ENCODE measurements at places on chromosomes 5 and 9.
A peak's percentile ranks its signal among the peaks of the same experiment; 100 is the strongest.

DNA sequence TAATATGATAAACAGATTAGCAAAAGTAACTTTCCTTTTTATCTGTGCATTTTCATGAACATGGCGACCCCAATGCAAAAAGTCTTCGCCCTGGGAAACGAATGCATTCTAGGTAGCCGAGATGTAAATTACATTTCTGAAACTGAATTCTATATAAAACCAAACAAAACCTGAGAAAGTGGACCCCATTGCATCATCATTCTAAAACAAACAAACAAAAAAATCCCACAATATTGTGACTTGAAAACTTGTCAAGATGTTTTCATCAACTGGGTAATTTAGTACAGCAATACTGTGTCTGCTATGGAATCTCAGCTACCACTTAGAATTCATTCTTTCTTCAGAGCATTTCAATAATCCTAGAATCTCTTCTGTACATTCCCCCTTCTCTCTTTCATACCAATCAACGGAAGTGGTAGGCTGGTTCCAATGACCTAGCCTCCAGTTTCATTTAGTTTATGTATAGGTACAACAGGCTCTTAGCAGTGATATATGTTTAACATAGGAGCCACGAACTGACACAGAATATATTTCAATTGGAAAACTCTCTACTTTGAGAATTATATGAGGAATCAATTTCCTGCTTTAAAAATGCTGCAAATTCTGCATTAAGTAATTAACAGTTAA, 85.6 kb downstream of the FBXW11 start:
- DNase-seq, result no peak

DNA sequence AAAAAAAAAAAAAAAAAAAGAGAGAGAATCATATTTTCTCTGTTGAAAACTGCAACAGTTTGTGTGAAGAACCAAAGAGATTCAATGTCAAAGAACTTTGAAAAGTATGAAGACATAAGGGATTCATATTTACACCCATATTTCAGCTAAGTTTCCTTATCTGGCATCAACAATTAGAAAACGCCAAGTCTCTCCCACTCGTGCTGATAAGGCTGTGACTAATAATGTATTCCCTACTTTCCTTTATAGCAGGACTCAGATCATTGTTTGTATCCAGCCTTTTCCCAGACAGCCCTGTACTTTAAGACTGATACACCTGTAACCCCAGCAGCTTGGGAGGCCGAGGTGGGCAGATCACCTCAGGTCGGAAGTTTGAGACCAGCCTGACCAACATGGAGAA, 54.1 kb upstream of the STK32A start:
- no peak for DNase-seq

DNA sequence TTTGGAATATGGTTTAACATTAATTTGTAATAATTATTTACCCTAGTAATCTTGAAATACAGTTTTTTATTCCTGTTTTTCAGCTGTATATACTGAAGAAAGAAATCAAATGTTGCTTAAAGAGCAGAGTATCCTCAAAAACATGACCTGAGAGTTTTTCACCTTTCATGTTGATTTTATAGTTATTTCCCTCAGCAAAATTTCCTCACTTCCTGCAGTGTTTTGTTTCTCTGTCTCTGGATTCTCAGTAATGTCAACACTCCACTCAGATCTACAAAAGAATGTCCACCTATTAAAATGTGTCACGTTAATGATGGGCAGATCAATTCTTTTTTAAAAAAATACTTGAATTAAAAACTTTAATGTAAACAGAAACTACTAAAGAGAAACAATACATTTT, 398.3 kb downstream of the ANXA1 start:
- no peak for DNase-seq

DNA sequence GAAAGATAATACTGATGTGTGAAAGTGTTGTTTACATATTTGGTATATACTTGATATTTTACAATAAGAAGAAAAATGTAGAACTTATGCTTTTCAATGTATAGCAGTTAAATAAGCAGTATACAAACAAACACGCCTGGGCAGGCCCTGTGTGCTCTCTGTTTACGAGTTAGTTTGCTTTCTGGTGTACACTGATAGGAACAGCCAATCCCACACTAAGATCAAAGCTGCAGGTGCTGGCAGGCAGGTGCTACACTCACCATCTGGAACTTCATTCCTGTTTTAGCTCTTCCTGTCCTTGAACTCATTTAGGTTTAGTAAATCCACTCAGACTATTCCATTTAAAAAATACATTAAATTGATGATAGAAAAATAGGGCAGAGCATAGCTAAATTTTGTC, 614.7 kb upstream of the ST8SIA4 start:
- no peak for DNase-seq

DNA sequence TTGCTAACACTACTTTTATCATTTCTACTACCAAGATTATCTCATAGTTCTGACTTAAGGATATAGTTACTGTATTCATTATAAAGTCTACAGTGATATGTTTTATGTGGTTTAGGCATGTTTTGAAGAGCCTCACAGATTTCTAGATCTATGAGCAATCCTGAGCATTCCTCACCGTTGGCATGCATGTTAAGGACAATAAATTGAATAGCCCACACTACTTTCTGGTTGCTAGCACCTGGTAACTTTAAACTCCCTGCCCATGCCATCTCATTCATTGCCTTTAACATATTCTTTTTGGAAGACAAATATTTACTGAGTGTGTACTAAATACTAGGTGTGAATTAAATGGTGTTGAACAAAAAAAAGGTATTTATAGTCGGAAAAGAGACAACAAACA, 868.1 kb upstream of the CDH9 start:
- no peak for DNase-seq

GRCh38 chr5:2776337-2777302, 25.1 kb upstream of the IRX2 start:
- DNase-seq, result no peak

- peak; percentile 0 for DNase-seq
Measured at GRCh38 chr9:17229945-17230560, 95.2 kb downstream of the CNTLN start.

DNA sequence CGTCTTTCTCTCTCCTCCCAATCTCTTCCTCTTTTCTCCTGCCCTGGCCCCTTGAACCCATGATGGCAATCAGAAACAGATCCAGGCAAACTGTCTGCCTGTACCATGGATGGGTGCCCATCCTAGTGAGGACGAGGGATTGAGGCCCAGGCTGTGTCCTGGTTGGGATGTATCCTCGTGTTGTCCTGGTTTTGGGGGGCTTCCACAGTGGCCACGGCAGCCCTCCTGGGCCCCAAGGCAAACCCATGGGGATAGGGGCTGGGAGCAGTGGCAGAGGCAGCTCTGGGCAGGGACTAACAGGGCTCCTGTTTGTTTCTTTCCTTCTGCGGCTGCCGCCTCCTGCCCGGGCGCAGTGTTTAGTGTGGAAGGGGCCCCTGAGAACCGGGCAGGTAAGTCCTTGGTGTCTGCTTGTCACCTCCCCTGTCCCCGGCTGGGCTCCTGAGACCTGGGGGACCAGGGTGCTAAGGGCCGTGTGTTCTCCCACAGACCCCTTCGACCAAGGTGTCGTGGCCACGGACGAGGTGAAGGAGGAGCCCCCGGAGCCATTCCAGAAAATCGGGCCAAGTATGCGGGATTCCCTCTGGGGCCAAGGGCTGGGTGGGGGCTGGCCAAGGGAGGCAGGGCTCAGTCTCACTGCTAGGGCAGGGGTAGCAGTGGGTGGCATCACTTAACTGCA, 70.0 kb downstream of the AMBP start:
- no peak for DNase-seq

- no peak for DNase-seq
Measured at GRCh38 chr5:172093965-172094364, 87.5 kb upstream of the FBXW11 start.

- DNase-seq, result peak; percentile 84
Measured at GRCh38 chr9:96686638-96687335, 31.7 kb upstream of the PRXL2C start.

- DNase-seq, result no peak
Measured at GRCh38 chr9:89779405-89780203, 174.8 kb downstream of the GADD45G start.

GRCh38 chr5:81787474-81788242, 36.8 kb upstream of the SSBP2 start:
- peak; percentile 89 for DNase-seq

- no peak for DNase-seq
Measured at GRCh38 chr5:77008413-77008812, 21.8 kb upstream of the AGGF1 start.

DNA sequence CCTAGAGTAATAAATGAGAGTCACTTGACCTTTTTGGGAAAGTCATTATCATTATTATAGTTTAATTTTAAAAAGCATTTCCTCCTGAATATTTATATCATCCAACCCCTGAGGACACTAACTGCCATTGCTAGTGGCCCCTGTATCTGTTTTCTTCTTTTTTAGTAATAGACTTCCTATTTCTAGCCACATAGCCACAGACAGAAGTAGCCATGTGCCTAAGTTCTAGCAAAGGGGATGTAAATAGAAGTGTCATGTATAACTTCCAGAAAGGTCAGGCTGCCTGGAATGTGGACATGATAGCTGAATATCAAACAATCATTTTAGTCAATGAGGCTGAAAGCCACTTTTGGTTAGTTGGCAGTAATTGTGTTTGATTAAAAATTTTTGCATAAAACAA, 37.5 kb upstream of the IQGAP2 start:
- no peak for DNase-seq

GRCh38 chr5:170486371-170486770, 17.4 kb upstream of the KCNIP1 start:
- no peak for DNase-seq

- peak; percentile 34 for DNase-seq
Measured at GRCh38 chr5:104942735-104943134, 1380.1 kb upstream of the NUDT12 start.

- DNase-seq, result no peak
Measured at GRCh38 chr5:669111-669841, 23.9 kb downstream of the TPPP start.

DNA sequence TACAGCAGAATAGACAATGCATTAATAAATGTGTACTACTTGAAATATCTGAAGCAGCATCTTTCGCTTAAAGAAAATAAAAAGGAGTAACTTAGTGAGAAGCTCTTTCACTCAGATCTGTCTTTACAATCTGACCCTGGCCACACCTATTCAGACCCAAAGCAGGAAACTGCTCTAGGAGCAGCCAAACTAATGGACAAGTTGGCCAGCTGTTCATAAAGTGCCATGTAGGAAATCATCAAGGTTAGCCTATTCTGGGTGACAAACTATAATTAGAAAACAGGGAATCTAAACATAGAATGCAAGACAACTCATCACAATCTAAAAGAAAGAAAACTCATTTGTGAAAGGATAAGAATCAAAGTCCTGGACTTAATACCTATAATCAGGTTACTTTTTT, 101.3 kb downstream of the AGTPBP1 start:
- DNase-seq, result no peak

GRCh38 chr5:150118561-150119229, 32.3 kb upstream of the CSF1R start:
- DNase-seq, result no peak

DNA sequence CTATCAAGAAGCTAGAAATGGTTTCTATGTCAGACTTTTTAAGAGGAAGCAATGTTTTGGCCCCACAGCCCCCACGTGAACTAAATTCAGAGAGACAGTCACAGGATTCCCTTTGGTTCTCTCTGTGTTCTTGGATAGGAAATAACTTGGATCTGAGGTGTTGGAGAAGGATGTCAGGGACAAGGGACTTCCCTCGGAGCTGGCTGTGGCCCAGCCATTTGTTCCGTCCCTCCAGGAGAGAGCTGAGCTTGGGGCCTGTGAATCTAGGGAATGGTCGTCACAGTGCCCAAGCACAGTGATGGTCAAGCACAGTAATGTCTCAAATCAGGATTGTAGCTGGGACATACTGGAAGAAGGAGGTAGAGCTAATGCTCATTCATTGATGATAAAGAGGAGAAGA, 2.0 kb downstream of the C7 start:
- DNase-seq, result no peak

- DNase-seq, result no peak
Measured at GRCh38 chr9:81632599-81632998, 56.7 kb downstream of the TLE1 start.

- no peak for DNase-seq
Measured at GRCh38 chr9:96559339-96559943, 60.2 kb downstream of the CDC14B start.

DNA sequence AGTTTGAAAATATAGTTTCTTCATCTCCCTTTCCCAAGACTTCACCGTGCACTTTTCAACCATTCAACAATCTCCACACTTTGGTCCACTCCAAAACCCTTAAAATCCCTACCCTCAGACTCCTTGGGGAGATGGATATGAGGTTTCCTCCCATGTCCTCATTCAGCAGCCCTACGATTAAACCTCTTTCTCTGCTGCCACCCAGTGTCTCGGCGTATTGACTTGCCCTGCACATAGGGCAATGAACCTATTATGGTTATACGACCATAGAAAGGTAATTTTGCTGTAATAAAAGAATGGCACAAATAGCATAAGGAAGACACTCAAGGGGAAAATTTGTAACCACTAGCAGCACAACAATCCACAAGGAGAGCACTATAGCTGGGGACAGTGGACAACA, 803.5 kb downstream of the TLE1 start:
- DNase-seq, result peak; percentile 51

DNA sequence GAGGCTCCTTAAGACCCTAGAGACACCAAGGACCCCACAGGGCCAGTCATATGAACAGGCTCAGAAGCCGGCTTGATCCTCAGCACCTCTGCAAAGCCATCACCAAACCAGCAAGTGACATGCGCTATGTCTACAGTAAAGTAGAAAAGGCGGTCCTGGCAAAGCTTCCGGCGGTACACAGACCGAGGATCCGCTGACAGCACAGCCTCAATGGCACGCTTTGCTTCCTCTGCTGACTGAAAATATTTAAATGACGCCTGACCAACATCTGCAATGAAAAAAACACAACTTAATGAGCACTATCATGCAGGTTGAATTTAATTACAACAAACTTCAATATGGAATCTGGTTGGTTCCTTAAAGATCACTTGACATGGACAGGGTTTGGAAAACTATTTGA, 17.6 kb downstream of the TRMO start:
- no peak for DNase-seq

DNA sequence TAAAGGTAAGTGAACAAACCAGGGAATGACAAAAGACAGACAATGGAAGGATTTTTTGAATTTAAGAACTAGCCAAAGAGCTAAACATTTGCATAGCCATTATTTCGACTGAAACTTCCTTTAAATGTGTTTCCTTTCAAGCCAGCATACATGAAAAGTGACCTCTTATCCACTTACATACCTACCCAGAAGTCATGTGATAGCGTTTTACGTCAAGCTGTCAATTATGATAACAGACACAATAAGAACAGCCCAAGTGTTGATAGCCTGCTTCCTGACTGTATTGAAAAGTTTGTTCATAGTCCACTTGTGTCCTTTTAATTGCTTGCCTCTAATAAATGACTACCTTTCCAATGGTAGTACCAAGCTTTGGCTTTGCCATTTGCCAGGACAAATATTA, 206.0 kb downstream of the NFIB start:
- DNase-seq, result no peak

GRCh38 chr5:16600946-16601345, 15.9 kb downstream of the RETREG1 start:
- no peak for DNase-seq

Measured in A673 (cell line).